ENCODE measurements at places on chromosomes 11 and 22. TPM values are rescaled to one million over a fixed set of nuclear protein-coding genes. Genes with fewer than 3 reads are reported as not detected.

DNA sequence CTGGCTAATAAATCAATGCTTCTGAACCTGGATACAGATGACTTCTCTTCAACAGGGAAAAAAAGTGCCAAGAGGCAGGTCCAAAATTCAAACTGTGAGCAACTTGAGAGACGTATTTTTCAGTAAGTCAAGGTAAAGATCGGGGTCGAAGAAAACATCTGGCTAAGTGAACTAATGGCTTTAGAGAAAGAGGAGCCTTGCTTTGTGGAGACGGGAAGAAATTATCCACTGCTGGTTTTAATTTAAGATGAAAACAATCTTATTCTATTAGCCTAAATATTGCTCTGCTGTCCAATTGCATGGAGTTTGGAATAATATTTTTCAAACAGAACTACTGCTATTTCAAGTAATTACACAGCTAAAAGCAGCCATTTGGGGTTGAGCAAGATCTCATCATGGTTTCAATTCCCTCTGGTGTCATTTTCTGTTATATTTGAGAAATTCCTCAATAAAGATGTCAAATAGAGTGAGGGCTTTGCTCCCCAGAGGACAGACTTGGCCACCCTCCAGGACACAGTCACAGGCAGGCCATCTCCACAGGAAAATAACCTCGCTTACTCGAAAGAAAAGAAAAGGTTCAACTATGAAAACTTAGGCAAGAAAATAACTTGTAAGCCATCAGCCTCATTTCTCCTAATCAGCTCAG lies 29.8 kb downstream of the SCUBE1 start:
- no peak for DNase-seq

- DNase-seq = no peak
These were observed 13.7 kb downstream of the TMEM216 start for GRCh38 chr11:61406067-61406466.

- DNase-seq = no peak
These were observed 125.3 kb upstream of the C11orf58 start for GRCh38 chr11:16613262-16613511.

APOA5 gene
- not detected for total RNA-seq

GLB1L3 gene
- not detected for total RNA-seq

RBM14 gene
- 32.8 TPM for total RNA-seq

GRCh38 chr11:111540937-111541253 lies 375 bp downstream of the LAYN start:
- DNase-seq = no peak

- no peak for DNase-seq
These were observed 22.1 kb upstream of the NNMT start for GRCh38 chr11:114273890-114274635.

- DNase-seq = no peak
These were observed 97.3 kb downstream of the GUCY1A2 start for GRCh38 chr11:106920899-106921509.

GRCh38 chr11:797296-798092 lies 587 bp downstream of the SLC25A22 start:
- peak; percentile 72 for DNase-seq

PHF21B gene
- total RNA-seq = not detected

OOSP4B gene
- not detected for total RNA-seq

ACTN3 gene
- under 0.01 TPM for total RNA-seq

DNA sequence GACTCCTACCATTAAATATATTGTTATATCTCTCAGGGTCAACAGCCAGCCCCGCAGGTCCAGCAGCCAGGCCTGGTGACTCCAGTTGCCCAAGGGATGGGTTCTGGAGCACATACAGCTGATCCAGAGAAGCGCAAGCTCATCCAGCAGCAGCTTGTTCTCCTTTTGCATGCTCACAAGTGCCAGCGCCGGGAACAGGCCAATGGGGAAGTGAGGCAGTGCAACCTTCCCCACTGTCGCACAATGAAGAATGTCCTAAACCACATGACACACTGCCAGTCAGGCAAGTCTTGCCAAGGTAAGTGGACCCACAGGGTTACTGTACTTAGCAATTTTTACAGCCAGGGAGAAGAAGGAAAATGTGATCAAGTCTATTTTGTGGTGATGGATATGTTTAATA lies 35.1 kb downstream of the EP300 start:
- no peak for DNase-seq

DNA sequence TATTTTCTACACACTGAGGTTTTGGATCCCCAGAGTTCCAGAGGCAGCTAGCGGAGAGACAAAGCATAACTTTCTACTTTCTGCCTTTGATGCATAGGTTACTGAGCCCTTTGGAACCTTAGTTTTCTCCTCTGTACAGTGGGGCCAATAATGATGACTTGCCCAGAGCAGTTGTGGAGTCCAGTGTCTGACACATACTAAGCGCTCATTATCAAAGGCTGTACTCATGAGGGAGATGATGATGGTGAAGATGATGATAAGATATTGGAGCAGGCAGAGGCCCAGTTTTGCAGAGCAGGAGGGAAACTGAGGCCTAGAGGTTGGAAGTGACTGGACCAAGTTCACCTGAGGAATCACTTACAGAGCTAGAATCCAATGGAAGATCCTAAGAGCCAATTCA lies 458.0 kb downstream of the MIAT start:
- no peak for DNase-seq

CCDC188 gene
- not detected for total RNA-seq

OR56A1 gene
- not detected for total RNA-seq

ZBTB16 gene
- total RNA-seq = not detected

PHOX2A gene
- not detected for total RNA-seq

SMTNL1 gene
- total RNA-seq = not detected

SLC22A25 gene
- not detected for total RNA-seq

DNA sequence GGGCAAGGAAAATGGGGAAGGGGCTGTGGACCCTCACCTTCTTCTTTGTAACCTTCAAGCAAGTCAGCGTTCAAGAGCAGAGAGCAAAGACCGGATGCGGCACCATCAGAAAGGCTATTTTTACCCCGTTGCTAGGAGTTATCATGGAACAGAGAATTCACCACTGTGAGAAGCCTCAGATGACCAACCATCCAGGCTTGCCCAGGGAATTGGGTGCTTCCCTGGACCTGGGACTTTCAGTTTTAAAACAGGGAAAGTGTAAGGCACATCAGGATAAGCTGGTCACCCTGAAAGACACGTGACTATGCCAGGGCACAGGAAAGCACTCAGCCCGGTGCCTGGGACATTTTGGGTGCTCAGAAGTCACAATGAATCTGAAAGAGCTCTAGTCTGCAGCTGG lies 10.4 kb downstream of the GALNT18 start:
- DNase-seq = peak; percentile 64

DNA sequence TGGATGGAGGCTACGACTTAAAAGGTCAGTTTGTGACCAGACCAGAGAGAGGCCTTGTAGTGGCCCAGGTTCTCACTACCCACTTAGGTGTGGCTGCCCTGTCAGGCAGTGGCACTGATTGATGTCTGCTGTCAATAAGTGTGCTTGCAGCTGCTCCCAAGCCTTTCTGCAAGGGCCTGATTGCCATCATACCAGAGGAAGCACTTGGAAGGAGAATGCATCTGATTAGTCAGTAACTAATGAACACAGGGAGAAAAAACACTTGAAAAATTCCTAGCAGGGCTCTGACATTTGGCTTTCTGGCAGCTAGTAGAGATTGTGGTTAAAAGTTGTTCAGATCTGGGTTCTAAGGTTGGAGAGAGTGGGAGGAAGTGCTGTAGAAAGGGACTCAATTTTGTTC lies 107.5 kb downstream of the NAV2 start:
- DNase-seq = no peak

- no peak for DNase-seq
These were observed 82.9 kb downstream of the CCDC34 start for GRCh38 chr11:27280140-27280539.

NXPE1 gene
- not detected for total RNA-seq

SYVN1 gene
- total RNA-seq = 15.6 TPM

GRCh38 chr22:37442537-37442936 lies 15.3 kb upstream of the ELFN2 start:
- DNase-seq = peak; percentile 39

- DNase-seq = peak; percentile 36
These were observed 32.9 kb upstream of the HORMAD2 start for GRCh38 chr22:30047364-30047738.

DNA sequence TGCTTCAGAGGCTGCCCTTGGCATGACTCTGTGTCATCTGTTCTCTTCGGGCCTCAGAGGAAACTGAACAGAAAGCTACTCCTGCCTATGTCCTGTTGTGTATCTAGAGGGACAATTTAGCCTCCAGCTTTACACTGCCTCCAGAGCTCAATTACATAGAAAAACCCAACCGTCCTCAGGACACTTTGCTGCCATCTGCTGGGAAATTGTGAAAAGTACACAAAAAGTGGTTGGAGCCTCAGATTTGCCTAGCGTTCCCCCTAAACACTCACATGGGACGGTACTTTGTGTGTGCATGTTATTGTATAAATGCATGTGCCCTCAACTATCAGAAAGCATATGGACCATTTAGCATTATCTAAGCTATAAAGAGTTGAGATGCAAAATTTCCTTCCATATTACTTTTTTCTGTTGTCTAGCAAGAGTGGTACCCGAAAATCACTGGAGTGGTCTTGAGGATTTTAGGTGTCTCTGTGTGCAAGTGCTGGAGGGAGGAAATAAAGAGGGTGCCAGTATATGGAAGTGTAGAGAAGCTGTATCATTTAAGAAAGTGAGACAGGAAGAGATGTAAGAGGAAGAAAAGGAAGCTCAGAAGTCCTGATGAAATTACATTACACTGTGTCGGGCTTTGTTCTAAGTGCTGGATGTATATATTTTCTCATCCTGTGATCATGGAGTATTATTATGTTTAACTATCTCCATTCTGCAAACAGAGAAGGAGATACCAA lies 8.7 kb upstream of the MS4A4E start:
- peak; percentile 43 for DNase-seq

OR8G1 gene
- not detected for total RNA-seq

PDGFB gene
- 1.7 TPM for total RNA-seq

GRCh38 chr11:50174189-50174588 lies 141.5 kb downstream of the OR4C45 start:
- DNase-seq = peak; percentile 68

GRCh38 chr22:45308957-45309421 lies 745 bp upstream of the FAM118A start:
- no peak for DNase-seq

DNA sequence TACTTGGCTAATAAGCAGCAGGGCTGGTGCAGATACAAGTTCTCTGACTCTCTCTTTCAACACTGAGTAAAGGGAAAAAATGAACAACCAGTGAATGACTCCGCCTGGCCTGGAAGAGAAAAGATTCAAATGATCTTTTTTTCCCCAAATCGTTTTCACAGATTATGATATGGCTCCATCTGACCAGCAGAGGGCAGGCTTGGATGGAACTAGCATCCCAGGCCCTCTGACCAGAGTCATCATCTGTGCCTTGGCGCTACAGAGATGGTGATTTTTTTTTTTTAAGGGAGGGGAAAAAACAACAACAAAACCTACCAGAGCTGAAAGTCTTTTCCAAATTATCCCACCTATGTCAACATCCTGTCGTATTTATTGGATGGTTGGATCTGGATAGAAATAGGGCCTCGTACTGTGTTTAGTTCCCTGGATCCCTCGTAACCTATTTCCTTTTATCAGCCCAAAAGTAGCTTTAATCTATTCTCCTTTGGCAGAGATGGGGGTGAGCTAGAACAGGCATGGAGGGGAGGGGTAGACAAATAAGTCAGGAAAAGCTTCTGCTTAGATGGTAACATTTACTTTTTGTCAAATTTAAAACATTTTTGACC lies 69.7 kb downstream of the PRSS23 start:
- DNase-seq = peak; percentile 64

GRCh38 chr11:83472806-83473205 lies 186.6 kb upstream of the CCDC90B start:
- no peak for DNase-seq

DNA sequence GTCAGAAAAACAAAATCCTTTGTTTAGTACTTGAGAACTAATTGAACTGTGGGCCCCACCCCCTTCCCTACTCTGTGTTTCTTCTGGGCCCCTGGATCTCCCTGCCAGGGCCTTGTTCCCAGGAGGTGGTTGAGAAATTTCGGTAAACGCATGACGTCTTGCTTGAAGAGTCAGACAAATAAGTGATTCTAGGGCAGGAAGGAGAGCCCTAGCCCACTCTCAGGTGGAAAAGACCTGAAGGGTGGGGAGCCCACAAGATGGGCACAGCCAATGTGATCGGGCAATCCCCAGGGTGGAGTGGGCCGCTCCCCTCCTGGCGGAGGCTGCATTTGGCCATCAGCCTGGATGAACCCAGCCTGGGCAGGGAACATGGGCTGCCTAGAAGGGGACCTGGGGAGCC lies 16.8 kb upstream of the P2RY2 start:
- no peak for DNase-seq

GRCh38 chr11:80441821-80442220 lies 1001.0 kb upstream of the TENM4 start:
- DNase-seq = peak; percentile 2

GRCh38 chr11:64794526-64794925 lies 8.5 kb downstream of the MAP4K2 start:
- DNase-seq = no peak

DNA sequence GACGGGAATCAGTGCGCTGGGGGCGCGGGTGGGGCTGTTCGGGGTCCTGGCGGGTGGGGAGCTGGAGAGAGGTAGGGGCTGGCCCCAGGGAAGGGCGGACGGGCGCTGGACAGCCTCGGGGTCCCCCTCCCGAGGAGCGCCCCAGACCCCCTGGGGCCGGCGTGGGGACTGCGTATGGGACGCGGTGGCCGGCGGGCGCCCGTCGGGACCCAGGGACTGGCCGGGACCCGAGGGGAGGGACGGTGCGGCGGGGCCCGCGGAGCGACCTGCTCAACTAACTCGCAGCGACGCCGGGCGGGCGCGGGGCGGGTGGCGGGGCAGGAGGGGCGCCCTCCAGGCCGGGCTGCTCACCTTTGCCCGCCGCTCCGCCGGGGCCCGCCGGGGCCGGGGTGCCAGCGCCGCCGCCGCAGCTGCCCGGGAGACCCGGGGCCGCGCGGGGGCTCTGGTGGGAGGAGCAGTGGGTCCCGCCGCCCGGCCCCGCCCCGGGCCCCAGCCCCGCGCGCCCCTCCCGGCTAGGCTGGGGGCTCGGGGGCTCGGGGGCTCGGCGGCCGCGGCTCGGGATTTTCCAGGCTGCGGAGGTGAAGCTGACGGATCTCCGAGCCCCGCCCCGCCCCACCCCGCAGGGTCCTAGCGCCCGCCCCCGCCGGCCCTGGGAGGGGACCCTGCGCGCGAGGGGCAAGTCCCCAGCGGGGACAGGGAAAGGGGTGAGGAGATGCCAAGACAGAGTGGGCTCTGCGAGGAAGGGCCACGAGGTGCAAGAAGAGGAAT lies 12.3 kb downstream of the STARD10 start:
- no peak for DNase-seq

DNA sequence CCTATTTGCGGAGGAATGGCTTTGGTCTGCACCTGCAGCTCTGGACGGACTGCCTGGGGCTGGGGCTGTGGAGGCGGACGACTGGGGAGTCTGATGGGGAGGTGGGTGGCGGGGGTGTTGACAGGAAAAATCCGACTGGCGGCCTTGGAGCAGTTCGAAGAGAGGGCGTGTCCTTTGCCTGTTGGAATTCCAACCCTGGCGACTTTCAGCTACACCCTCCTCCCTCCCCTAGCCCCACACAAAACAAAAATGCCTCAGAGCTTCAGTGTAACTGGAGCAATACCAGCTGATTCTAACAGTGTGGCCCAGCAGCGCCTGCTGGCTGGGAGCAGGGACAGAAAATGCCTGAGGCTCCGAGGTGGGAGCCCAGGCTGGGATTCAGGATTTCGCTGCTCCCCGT lies 85.4 kb downstream of the ATXN10 start:
- no peak for DNase-seq

GRCh38 chr11:35887737-35888136 lies 56.1 kb upstream of the LDLRAD3 start:
- no peak for DNase-seq

GRCh38 chr11:134124660-134125451 lies 56.0 kb downstream of the JAM3 start:
- DNase-seq = no peak

GRCh38 chr22:49048591-49048990 lies 779.1 kb downstream of the BRD1 start:
- no peak for DNase-seq

SMC1B gene
- 0.59 TPM for total RNA-seq

Data from RPMI7951 (cell line).